ENCODE measurements at places on chromosomes 13 and 19.

DNA sequence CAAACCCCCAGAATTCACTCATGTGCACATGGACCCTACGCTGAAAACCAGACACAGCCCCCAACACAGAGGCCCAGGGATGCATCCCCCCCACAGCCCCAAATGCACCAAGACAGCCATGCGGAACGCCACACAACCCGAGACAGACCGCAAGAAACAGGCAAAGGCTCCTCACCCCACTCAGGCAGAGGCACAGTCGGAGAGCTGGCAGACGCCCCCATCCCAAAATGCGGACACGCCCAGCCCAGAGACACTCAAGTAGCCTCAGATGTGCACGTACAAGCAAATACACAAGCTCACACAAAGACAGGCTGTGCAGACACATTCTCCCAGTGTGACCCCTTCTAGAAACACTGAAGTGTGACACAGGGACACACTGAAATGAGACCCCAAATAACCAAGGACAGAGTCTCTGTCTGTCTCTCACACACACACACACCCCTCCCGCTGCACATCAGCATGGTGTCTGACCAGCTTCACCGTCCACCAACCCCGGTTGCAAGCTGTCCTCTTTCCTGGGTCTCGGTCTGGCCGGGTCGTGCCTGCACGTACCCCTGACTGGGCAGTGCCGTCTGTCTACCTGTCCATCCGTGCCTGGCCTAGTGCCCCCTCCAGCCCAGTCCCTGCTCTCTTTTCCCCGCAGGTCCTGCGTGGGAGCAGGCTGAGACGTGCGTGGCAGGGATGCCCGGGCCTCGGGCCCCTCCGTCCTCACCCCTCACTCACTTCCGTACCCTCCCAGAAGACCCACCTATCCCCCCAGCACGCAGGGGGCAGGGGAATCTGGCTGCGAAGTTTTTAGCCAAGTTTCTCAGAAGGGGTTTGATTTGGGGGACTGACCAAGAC, 16.1 kb downstream of the ERFL start:
- no peak for DNase-seq

DNA sequence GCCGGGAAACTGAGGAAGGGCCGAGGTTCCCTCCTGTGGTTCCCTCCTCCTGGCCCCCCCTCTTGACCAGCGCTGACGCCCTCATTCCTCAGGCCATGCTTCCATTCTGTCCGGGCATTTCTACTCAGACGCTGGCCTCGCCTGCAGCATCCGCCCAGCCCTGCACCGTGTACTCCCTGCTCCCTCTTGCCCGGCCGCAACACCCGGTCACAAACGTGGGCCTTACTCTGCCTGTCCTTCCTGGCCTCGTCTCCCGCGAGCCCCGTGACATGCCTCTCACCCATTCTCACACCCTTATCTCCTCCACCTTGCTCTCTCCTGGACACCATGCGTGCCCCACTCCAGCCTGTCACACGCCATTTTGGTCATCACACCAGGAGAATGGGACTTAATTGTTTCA, 11.3 kb downstream of the HDGFL2 start:
- no peak for DNase-seq

DNA sequence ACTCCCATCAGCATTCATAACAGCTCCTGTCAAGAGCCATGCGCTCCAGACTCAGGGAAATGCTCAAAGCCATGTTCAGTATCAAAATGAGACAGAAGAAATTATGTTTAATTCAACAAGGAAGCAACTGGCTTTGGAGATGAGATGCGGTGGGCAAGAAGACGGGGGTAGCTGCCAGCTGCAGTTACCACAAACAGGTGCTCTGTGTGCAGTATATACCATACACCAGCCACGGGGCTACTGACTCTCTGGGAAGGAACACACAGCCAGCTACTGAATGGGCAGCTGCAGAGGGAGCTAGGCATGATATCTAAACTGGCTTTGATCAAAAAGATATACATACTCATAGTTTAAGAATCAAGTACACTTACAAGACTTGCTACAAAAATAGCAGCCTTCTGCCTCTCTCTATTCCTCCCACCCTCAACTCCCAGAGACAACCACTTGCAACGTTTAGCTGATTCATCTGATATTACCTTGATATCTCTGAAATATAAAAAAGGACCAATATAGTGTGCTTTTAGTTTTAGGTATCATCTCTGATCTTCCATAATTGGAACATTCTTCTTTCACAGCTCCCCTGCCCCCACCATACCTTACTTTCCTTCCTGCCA, 593.0 kb downstream of the UQCRFS1 start:
- DNase-seq: no peak

GRCh38 chr13:35475960-35476943, at the start of gene MAB21L1:
Gene MAB21L1, minus strand, starts transcription at chr13:35476689. Its CDS starts 551 bp downstream, at chr13:35476138.
- no peak for DNase-seq

- DNase-seq: no peak
Measured at GRCh38 chr19:6743714-6744380, 4.4 kb downstream of the TRIP10 start.

- DNase-seq: no peak
Measured at GRCh38 chr19:23481043-23481442, 85.8 kb upstream of the ZNF91 start.

DNA sequence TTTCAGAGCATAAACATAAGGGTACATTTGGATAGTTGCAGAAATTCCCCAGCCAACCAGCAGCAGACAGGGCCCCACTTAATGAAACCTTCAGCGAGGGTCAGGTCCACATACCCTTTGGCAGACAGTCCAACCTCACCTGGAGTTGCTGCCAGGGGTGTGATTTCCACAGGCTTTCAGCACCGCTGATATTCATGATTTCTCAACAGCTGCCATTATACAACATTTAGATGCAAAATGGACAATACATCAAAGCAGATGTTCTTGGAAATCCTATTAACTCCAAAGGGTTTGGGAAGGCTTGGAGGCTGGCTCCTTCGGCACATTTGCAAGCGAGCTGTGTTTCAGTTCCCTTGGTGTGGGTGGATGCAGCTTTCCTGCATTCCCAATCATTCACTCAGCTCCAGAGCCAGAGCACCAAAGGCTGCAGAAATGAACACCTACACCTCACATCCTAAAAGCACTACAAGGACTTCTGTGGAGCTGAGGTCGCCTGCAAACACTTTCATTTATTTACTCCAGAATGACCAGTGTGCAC, 147.2 kb upstream of the VSTM2B start:
- no peak for DNase-seq

- DNase-seq: no peak
Measured at GRCh38 chr19:39997638-39998216, 867 bp downstream of the ZNF546 start.

DNA sequence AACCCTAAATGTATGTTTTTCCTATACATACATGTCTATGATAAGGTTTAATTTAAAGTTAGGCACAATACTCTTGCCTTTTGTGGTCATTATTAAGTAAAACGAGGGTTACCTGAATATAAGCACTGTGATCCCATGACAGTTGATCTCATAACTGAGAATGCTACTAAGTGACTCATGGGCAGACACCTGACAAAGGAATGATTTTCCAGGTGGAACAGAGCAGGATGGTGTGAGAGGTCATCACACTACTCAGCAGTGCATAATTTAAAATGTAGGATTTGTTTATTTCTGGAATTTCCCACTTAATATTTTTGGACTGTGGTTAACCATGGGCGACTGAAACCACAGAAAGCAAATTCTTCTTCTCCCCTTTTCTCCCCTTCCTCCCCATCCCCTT, 178.9 kb downstream of the UGGT2 start:
- DNase-seq: no peak

GRCh38 chr13:51292000-51292565, 47.4 kb upstream of the SERPINE3 start:
- no peak for DNase-seq

DNA sequence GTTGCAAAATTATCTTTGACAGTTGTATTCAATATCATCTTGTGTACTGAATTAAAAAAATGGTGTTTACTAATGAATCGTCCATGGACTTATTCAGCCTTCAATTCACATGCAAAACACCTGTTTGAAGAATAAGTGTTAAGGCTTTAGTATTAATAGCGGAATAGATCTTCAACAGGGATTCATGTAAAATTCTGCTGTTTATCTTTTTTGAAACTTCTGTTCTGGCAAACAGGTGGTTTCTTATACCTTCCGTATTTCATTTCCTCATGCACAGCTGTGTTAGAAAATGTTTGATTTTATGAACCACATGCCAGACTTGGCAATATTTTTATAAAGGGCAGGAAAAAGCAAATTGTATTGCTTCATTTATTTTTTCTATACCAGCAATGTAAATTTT, 255.7 kb downstream of the DACH1 start:
- no peak for DNase-seq

- no peak for DNase-seq
Measured at GRCh38 chr13:97459215-97459777, 25.3 kb downstream of the RAP2A start.

DNA sequence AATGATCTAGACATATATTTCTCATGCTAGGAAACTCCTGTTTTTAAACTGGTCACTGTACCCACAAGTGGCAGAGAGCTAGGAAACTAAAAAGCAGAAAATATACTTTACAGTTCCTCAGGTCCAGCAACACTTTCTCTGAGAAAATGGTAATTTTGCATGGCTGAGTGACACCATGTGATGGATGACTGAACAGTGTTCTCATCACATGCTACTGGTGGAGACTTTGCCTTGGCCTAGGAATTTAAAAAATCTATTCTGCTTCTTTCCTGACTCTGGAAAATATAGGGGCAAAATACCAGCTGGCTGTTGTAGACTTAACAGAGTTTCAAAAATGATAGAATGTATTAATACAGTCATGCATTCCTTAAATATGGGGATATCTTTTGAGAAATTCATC, 50.0 kb downstream of the LATS2 start:
- no peak for DNase-seq

- no peak for DNase-seq
Measured at GRCh38 chr19:4305257-4305612, 837 bp downstream of the FSD1 start.

DNA sequence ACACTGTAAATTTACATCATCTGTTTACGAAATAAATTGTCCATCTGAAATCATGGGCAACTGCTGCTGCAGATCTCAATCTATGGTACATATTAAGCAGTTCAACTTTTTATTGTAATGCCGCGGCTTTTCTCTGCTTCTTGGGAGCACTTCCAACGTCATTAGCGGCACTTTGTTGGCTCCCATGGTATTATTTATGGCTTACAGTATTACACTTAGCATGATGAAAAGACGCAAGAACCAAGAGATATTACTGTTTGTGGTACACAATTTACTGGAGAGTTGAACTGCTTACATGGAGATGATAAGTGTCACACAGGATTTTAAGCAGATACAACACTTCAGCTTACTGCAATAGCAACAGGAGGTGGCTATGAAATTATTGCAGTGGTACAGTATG, 442.1 kb downstream of the PCDH20 start:
- DNase-seq: no peak

- DNase-seq: no peak
Measured at GRCh38 chr13:30976025-30976424, 43.6 kb downstream of the TEX26 start.

All from stimulated activated naive B cell treated with anti-CD40 and anti-IgM and Interleukin-4, amounts not matched to agents 10 μg/mL and 1 μg/mL and 100 μg/mL, for 72 hours (primary cell).